ENCODE measurements at places on chromosomes 3 and 15.
A peak's percentile ranks its signal among the peaks of the same experiment; 100 is the strongest.

GRCh38 chr3:34200576-34200975, 402.1 kb downstream of the PDCD6IP start:
- no peak for DNase-seq

GRCh38 chr15:99645951-99646350, 80.2 kb downstream of the MEF2A start:
- DNase-seq, result no peak

- DNase-seq, result no peak
Observed at GRCh38 chr3:35789042-35789831, 149.9 kb downstream of the ARPP21 start.

DNA sequence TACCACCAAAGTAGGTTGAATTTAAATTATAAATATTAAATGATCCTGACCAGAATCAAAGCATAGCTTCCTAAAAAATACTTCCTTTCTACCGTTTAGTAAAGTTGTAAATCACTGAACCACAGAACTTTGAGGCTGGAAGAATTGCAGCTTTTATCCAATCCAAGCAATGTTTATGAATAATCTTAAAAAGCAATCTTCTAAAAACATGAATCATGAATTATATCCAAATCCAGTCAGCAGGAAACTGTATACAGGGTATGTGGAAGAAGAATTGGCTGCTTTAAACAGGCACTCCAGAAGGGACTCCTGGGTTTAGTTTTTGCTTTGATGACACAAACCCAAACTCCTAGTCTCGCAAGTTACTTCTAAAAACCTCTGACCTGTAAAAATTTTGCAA, 30.2 kb downstream of the HEG1 start:
- peak; percentile 55 for DNase-seq

- no peak for DNase-seq
Observed at GRCh38 chr3:42895580-42895868, 10.4 kb upstream of the ZNF662 start.

DNA sequence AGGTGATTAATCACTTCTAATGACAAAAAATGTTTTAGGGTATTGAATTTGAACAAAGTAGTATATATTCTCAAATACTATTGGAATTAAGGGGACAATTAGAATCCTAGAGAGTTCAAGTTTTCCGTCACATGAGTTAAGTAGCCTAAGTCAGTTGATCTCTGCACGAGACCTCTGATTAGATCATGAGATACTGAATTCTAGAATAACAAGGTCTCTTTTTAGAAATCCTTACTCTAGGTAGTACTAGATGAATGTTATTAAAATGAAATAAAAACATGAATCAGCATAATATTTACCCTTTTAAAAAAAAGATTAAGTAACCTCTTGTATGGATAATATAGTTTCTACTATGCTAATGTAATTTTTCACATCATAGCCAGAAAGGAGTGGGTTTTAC, 43.4 kb downstream of the MYO5A start:
- no peak for DNase-seq

DNA sequence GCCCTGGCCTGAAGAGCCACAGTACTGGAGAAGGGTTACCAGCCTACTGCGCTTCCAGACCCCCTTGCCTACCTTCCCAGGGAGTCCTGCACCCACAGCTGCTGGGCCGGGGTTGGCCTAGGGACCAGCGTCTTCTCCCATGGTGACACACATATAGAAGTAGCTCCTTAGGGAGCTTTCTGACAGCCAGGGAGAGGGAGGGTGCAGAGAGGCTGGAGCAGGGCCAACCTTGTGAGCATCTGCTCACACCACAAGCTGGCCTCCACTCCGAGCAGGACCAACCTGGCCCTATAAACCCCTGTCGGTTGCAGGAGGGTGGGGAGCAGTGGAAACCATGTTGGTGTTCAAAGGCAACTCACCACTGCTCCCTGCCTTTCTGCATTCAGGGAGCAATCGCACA, 35.2 kb downstream of the SRPRB start:
- no peak for DNase-seq

- DNase-seq, result peak; percentile 41
Observed at GRCh38 chr3:89227218-89227617, 119.8 kb downstream of the EPHA3 start.

DNA sequence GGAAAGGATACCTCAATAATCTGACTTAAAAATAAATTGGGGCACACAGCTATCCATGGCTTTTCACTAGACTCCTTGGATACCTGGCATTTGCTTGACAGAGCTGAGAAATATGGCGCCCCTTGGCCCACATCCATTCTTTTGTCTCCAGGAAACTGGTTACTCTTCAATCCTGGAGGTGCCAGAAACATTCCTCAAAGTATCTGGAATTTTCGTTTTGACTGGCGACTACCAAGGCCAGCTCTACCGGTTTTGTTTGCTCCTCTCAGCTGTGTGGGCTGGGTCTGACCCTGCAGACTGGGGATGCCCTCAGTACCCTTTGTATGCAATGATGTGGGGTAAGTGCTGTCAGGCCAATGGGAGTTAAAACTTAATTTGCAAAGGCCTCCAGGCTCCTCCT, 27.0 kb downstream of the KATNBL1 start:
- no peak for DNase-seq

- no peak for DNase-seq
Observed at GRCh38 chr15:57017024-57017423, 98.6 kb downstream of the TCF12 start.
